Breast epithelium (tissue), 4 donors: ENCODE measurements at places on chromosomes 4 and X. TPM values are rescaled to one million over a fixed set of nuclear protein-coding genes. Genes with fewer than 3 reads are reported as not detected.

Gene PTPN13
- 36.3 TPM for total RNA-seq

GRCh38 chr4:188841523-188841922 is 702.3 kb downstream of the TRIML1 start:
- DNase-seq: no peak

Gene MTNR1A
- total RNA-seq: not detected

Gene NUDT11
- total RNA-seq: 1.4 TPM

Gene DMP1
- not detected for total RNA-seq

- peak; percentile 59 for DNase-seq
Measured at GRCh38 chr4:2792711-2793585, at the start of gene SH3BP2. Gene SH3BP2, plus strand, starts transcription at chr4:2793085. Its CDS starts 27,533 bp downstream, at chr4:2820618.

DNA sequence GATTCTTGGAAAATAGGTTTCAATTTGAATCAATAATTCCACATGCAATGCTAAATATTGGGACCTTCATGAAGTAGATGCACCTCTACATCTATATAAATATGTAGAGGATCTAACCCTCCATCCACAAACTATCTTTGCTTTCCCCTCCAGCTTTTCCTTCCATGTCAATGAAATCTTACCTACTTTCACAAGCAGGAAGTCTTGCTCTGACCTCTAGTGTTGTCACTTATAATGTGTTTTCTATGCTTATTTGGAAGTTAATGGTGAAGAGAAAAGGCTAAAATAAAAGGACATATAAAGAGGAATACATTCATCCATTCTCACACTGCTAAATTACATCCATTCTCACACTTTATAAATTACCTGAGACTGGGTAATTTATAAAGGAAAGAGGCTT is 472.7 kb upstream of the DIAPH2 start:
- no peak for DNase-seq

Gene OSTC
- total RNA-seq: 84.6 TPM

DNA sequence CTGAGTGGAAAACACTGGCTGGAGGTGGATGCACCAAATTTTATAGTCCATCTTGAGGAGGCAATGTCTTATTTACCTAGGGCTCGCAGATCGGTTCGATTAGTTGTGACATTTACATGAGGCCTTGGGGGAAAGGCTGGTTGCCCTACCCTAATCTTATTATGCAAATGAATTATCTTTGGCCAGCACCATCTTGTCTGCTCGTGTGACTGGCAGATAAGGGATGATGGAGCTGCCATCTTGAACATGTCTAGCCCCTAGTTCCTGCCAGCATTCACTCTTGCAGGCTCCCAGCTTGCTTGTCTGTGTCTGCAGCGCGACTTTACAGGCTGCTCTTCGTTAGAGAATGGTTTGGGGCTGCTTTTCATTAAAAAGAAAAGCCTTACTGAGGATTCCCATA is 61.9 kb downstream of the SEC24B start:
- DNase-seq: no peak

Gene LRRC66
- 0.48 TPM for total RNA-seq

DNA sequence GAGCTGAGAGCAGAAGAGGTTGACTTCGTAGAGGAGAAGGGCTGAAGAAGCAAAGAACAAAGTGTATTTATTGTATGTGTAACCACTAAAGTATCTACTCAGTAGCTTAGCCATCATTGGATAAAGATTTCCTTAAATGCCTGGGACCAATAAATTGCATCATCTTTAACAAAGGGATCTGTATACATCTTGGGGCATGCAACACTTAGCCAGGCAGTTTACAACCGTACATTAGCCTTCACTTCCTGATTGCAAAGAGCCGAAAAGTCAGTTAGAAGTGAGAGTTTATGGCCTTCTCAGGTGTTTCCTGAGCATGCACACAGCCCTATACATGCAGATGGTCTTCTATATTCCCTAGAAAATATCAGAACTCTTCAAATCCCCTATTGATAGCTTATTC is 68.0 kb upstream of the MAGED1 start:
- DNase-seq: no peak

Gene MBNL3
- 7.5 TPM for total RNA-seq

- DNase-seq: no peak
Measured at GRCh38 chr4:114087596-114088230, 108.3 kb upstream of the ARSJ start.

DNA sequence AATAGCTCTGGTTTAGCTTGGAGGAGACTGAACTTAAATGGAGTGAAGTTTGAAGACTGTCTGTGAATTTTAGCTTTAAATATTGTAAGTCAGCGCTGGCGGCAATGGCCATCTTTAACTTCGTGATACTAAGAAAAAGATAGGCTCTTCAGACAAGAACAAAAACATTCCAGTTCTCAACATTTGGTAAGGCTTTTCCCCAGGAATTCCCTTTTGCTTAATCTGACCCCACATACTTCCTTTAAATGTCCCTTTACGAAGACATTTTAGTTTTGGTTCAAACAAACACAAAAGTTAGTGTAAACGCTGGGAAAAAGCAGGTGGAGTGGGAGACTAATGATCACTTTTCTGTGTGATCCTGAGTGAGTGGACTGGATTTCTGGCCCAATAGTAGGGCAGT is 106.2 kb downstream of the MAML3 start:
- no peak for DNase-seq
